ENCODE measurements at places on chromosomes 12 and 14.

DNA sequence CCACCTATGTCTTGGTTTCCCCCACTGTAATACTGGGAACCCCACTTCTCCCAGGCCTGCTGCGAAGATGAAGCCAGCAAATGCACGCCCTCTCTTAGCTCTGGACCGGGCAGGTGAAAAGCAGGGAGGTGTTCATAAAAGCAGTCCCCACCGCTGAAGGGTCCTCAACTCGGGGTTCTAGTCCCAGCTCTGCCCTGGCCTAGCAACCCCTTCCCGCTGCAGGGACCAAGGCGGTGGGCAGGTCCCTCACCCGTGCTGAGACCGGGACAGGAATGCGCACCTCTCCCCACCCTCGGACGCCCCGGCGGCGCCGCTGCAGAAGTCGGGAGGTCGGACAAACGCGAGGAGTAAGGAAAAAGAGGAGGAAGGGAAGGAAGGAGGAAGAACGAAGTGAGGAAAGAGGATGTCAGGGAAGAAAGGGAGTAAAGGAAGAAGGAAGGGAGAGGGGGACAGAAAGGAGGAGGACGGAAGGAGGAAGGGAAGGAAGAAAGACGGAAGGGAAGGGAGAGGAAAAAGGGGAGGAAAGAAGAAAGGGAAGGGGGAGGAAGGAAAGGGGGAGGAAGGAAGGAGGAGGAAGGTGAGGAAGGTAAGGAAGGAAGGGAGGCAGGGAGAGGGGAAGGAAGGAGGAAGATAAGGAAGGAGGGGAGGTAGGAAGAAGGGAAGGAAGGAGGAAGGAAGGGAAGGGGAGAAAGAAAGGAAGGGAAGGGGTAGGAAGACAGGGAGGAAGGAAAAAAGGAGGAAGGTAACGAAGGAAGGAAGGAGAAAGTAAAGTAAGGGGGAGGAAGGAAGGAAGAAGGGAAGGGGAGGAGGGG, 701 bp downstream of the SPRING1 start:
- no peak for DNase-seq

GRCh38 chr14:101151226-101151926, 247.9 kb upstream of the RTL1 start:
- no peak for DNase-seq

DNA sequence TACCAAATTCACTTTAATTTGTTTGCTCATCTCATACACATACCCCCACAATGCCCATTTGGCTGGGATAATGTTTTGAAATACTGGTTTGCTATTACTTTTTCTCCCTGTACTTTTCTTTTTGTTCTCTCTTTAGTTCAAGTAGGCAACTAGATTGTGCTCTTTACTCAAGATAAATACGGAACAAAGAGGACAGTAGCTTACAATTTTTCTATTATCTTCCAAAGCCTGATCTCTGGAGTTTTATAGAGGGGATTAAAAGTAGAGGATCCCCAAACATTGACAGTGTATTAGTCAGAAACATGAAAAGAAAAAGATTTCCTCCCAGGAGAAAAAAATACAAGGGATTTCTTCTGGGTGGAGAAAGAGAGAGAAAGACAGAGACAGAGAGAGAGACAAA, 102.1 kb upstream of the FSCB start:
- no peak for DNase-seq

DNA sequence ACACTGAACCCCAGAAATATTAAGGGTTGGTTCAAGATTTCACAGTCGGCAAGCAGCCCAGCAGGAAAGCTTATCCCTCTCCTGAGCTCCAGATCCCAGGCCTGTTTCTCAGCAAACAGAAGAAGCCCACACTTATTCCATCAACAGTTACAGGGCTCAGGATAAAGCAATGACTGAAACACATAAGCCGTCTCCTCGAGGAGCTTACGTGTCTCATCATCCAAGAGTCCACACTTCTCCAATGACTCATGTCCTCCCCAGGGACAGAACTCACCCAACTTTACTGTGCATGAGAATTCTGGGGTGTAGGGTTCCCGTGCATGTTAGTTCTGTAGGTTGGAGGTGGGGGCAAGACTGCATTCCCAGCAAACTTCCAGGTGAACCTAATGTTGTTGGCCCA, 31.2 kb downstream of the GSC start:
- DNase-seq = no peak

GRCh38 chr12:117334855-117335587, 26.4 kb downstream of the NOS1 start:
- no peak for DNase-seq

GRCh38 chr14:100383727-100384158, 60.6 kb downstream of the SLC25A47 start:
- DNase-seq = no peak

DNA sequence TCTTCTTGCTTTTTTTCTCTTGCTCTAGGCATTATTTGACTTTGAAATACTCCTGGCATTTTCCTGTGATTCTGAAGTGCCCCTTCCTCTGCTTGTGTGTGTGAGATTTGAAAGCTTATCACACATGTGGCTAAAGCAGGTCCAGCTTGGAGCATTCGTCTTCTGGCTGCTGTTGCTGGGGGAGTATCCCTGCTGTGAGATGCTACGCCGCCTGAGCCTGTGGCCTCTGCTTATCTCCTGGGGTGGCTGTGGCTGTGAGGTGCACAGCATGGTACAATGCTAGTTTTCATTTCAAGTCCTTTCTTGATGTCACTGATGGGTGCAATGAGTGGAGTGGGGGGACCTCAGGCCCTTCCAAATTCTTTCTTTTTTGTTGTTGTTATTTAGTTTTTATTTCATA, 371.8 kb downstream of the ZFP36L1 start:
- DNase-seq = no peak

DNA sequence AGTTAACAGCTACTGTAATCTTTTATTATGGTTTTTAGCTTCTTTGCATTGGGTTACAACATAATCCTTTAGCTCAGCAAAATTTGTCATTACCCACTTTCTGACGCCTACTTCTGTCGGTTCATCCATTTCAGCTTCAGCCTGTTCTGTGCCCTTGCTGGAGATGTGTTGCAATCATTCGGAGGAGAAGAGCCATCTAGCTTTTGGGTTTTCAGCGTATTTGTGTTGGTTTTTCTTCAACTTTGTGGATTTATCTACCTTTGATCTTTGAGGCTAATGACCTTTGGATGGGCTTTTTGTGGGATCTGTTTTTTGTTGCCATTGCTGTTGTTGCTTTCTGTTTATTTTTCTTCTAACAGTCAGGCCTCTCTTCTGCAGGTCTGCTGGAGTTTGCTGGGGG, 69.2 kb upstream of the ATXN7L3B start:
- DNase-seq = no peak

DNA sequence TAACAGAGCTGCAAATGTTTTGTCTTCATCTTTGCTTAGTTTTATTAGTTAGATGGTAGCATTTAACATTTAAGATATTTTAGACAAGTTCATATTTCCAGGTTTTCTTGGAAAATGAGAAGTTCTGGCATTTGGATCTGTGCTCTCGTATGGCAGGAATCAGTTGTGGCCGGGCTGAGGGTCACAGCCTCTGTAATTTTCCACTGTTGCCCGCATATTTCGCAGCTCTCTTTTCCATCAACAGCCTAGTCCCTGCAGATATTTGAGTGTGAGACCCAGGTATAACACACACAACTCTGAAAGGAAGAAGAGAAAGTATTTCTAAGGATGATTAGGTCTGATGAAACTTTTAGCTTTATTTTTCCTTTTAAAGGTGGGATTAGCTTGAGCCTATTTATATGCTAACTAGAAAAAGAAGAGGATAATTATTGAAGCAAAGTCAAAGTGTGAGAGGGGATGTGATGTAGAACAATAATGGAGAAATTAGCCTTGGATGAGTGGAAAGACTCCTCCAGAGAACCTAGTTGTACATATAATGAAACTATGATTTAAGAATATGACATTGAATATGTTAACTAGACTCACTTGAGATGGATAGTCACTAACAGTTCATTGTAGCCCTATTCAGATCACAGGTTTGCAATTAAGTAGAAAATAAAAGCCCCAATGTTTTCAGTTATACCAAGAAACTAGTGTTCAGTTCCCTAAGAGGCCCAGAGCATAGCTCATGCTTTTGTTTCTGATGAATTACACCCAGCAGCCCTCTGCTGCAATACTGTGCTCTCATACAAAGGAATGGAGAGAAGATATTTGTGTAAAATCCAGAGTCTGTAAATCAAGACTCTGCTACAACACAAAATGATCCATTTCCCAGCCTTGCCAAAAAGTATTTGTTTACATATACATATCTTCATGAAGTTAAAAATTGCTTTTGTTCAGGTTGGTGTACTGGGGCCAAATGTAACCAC, 158.4 kb downstream of the C12orf50 start:
- DNase-seq = no peak

DNA sequence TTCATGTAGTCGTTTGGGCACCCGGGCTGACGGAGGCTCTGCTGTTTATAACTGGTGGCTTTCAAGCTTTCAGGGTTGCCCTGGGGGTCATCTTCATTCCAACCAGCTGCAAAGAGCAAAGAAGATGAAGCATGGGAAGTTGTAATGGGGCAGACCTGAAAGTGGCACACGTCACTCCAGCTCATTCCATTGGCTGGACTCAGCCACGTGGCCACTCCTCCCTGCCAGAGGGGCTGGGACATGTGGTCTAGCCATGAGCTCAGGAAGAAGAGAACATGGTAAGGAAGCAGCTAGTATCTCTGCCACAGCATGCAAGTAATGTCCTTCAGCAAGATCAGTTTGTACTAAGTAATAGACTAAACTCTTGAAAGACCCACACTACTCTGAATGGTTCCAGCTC, 51.7 kb upstream of the FERMT2 start:
- no peak for DNase-seq

DNA sequence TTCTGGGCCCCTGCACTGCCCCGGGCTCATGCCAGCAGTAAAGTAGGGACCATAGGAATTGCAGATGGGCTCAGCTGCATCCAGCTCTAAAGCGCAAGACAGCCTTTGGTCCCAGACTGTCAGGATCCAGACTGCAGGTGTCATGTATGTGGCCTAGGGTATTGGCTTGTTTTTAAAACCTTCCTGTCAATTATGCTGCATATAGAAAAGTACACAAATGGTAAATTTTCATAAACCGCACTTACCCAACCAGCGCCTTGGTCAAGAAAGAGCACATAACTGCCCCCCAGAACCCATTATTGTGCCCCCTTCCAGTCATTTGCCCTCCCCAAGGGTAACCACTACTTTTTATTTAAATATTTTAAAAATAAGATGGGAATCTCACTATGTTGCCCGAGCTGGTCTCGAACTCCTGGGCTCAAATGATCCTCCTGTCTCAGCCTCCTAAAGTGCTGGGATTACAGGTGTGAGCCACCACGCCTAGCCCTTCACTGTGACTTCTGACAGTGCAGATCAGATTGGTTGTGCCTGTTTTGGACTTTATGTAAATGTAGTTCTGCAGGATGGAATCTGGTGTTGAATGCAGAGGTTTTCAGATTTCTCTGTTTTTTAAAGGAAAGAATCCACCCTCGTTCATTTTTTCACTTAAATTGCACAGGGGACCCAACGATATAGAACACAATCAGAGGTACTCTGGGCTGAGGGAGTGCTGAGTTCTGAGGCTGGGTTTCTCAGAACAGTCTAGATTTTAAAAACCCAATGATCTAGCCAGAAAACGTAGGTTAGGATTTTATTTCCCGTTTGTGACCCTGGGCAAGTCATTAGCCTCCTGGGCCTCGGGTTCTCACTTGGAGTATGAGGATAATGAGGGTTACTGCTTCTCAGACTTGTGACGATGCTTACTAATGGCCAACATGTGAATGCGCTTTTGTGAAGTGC, 6.7 kb downstream of the NR4A1 start:
- DNase-seq = no peak

DNA sequence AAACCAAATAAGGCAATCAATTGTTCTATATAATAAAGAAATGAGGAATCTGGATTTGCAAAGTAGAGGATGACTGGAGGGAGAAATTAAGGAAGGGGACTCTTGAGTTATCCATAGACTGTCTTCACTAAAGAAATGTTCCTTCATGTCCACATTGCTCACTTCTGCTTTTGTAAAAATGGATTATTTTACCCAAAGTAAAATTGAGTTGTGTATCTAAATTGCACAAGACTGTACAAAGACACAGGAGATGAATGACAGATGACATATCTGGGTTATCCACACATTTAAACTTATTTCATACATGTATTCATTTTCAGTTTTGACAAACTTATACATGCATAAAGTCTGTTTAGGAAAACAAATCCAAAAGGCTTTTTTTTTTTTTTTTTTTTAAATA, 11.3 kb downstream of the ATP2B1 start:
- no peak for DNase-seq

DNA sequence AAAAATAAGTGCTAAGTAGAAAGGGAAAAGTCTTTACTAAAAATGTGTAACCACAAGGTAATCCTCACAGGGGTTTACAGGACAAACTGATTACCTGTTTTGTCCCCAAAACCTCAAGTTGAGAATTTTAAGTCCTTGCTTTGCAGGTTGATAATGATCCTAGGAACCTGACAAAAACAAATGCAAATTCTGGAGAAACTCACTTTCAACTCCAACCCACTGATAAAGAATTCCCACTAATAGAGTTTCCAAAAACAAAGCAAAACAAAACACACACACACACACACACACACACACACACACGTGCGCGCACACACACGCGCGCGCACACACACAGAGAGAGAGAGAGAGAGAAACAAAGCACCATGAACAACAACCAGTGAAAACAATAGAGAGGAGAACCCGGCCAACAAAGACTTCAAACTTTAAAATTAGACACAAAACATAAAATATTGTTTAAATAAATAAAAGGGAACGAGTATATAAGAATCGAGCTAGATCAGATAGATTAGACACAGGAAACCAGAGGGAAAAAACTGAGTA, 187.0 kb upstream of the FOXN3 start:
- no peak for DNase-seq

GRCh38 chr12:120249875-120250795, 15.4 kb downstream of the PXN start:
- DNase-seq = no peak

DNA sequence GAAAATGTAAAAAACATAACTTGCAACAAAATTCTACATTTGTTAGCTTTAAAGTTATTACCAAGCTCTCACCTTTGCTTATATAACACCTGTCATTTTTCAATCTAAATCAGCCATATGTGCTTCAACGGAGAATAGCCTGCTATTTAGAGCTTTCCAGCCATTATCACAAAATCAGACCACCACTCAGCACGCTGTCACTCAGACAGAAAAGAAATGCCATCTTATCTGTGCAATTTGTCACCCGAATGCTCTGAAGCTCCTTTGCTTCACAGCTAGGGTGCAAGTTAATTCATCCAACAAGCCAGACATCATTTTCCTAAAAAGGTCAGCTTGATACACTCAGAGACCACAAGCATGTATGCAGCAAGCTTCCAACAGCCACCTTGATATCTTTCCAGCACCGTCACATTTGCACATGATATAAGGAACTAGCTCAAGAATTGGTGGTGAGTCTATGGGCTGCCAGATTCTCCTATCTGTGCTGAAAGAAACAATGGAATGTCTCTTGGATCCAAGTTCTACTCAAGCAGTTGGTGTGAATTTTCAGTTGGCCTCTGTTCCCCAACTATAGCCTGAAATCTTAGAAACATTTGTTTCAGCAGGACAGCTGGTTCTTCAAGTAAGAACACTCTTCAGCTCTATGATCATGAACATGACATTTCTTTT, 20.0 kb upstream of the IFNG-AS1 start:
- no peak for DNase-seq

- no peak for DNase-seq
These were observed 165.1 kb downstream of the GXYLT1 start for GRCh38 chr12:41979574-41979973.

GRCh38 chr12:83468988-83469908, 782.5 kb downstream of the TMTC2 start:
- no peak for DNase-seq

Measured in esophagus squamous epithelium (tissue), 5 donors.